Activated gamma-delta T cell treated with Interleukin-2 at 50 U/mL for 16 hours (primary cell): ENCODE measurements at places on chromosomes 2 and 18.

DNA sequence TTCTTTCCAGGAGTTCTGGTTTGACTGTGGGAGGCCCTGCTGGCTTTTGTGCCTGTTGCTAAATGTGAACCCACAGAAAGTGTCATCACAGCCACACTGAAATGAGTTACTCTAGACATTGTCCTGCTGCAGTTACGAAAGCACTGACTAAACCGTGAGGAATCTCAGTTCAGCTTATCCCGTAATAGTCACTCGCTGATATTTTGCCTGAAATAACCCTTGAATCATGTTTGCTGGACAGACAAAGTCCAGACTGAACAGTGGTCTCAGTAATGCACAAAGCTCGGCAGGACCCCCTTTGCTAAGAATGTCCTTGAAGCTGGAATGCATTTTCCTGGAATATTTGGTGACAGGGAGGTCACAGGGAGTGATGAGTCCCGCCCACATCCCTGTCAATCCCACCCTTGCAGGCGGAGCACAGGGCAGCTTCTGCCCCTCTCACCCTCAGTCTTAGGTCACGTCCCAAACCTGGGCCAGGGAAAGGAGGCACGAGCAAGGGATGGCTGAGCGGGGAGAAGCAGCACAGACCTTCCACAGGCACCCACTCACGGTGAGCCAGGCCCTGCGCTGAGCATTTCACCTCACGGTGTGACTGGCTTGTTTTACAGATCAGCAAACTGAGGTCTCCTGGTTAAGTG is 53.4 kb downstream of the ADI1 start:
- DNase-seq = no peak

GRCh38 chr2:9693196-9693491 is 62.3 kb upstream of the YWHAQ start:
- no peak for DNase-seq

DNA sequence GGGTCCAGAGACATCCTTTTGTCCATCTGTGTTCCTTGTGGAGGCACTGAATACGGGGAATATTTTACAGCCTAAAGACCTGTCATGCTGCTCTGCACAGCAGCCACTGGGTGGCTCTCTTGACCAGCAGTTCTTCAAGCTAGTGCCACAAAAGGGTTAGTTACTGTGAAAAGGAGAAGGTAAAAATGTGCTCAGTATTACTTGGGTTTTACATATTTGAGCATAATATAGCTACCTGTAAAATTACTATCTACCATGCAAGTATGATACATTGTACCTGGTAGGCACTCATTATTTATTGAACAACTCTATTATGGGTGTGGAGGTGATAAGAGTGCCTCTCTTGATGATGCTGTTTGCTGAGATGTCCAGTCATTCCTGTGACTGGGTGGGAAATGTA is 23.6 kb downstream of the FZD5 start:
- DNase-seq = peak; percentile 22

GRCh38 chr18:79495591-79496071 is 99.9 kb downstream of the NFATC1 start:
- no peak for DNase-seq

GRCh38 chr18:35508746-35509338 is 11.1 kb upstream of the INO80C start:
- DNase-seq = no peak

GRCh38 chr2:7256377-7256776 is 339.2 kb downstream of the RNF144A start:
- DNase-seq = no peak

GRCh38 chr18:35045121-35045520 is 3.9 kb downstream of the MAPRE2 start:
- no peak for DNase-seq

DNA sequence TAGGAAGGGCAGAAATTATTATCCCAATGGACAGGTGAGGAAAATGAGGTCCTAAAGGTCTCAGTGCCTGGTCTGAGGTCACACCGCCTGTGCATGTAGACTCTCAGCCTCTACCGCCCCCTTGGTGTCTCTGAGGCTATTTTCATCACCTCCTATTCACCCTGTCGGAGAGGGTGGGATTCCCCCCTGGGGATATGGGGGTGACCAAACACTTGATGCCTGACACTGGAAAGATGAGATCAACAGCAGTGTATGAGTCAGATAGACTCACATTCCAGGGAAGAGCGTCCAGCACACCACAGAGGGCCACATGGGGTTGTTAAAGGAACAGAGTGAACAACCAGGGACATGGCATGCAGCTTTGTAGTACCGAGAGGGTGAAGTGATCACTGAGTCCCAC is 199.7 kb downstream of the SMAD2 start:
- DNase-seq = no peak

DNA sequence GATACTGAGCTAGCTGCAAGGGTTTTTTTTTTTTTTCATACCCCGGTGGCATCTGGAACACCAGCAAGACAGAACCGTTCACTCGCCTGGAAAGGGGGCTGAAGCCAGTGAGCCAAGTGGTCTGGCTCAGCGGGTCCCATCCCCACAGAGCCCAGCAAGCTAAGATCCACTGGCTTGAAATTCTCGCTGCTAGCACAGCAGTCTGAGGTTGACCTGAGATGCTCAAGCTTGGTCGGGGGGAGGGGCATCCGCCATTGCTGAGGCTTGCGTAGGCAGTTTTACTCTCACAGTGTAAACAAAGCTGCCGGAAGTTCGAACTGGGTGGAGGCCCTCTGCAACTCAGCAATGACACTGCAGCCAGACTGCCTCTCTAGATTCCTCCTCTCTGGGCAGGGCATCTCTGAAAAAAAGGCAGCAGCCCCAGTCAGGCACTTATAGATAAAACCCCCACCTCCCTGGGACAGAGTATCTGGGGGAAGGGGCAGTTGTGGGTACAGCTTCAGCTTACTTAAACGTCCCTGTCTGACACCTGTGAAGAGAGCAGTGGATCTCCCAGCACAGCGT is 5.1 kb upstream of the MIB1 start:
- DNase-seq = no peak

- DNase-seq = no peak
Observed at GRCh38 chr18:27214831-27215230, 29.7 kb upstream of the CHST9 start.

- DNase-seq = peak; percentile 10
Observed at GRCh38 chr18:70621710-70622109, 332.9 kb downstream of the SOCS6 start.

DNA sequence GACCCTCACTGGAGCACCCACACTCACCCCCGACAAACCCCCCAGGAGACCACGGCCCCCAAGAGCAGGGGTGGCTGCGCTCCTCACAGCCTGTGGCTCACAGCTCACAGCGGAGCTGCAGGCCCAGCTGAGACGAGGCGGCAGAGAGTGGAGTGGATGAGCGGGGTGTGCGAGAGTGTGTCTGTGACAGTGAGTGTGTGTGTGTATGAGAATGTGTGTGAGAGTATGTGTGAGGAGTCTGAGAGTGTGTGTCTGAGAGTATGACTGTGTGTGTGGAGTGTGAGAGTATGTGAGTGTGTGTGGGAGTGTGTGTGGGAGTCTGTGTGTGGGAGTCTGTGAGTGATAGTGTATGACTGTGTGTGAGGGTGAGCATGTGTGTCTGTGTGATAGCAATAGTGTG is 55.3 kb upstream of the ID2 start:
- no peak for DNase-seq

- peak; percentile 42 for DNase-seq
Observed at GRCh38 chr18:77899972-77900754, 650.5 kb downstream of the GALR1 start.

DNA sequence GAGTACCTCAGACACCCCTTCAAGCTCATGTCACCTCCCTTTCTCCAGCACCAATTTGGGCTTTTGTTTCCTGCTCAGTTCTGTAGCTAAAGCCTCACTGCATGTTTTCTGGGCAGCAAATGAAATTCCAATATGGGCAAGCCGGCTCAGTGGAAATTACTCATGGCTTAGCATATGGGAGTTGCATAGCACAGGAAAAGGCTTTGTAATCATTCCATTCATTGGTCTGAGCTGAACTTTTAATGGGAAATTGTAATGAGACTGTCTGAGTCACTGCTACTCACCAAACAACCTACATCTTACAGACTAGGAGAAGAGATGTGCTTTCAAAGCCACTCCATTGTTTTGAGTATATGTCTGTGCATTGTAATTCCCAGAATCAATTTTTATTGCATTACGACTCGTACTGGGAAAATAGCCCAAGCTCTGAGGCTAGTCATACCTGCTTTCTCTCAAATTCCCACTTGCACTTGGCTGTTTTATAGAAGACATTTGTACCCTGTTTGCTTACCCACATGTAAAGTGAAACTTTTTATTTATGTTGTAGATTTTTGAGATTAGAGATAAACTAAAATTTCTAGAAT is 139.5 kb upstream of the LRATD1 start:
- DNase-seq = no peak

DNA sequence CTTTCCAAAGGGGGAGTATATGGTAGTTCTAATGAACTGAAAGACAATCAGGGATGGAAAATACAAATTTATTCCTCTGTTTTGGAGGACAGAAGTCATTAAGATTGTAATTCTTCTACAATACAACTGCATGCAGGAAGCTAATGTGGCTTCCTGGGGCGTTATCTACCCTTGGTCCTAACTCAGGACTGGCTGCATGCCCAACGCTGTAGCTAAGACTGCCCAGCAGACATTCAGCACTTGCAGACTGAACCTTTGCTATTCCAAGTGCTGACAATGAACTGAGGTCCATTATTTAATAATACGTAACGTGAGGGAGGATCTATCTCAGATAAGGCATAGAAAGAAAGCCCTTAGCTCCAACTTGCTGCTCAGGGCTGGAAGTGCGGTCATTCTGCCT is 53.2 kb downstream of the ZAP70 start:
- DNase-seq = no peak

GRCh38 chr2:229431327-229431954 is 160.4 kb upstream of the PID1 start:
- no peak for DNase-seq

- no peak for DNase-seq
Observed at GRCh38 chr2:222159221-222159620, 139.6 kb downstream of the PAX3 start.

DNA sequence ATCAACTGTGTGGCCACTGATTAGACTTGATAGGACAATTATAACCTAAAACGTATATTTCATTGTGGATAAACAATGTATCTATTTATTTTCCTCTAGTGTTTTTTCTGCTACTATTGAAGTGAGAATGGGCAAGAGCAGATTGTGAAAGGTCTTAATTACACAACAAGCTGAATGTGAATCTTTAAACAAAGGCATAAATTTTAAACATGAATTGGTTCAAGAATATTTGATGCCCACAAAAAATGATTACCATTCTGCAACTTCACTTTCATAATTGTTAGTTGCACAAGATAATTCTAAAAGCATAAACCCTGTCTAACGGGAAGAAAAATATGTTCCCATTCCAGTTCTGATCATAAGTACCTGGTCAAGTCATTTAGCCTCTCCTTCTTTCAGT is 285.6 kb downstream of the GULP1 start:
- DNase-seq = no peak

DNA sequence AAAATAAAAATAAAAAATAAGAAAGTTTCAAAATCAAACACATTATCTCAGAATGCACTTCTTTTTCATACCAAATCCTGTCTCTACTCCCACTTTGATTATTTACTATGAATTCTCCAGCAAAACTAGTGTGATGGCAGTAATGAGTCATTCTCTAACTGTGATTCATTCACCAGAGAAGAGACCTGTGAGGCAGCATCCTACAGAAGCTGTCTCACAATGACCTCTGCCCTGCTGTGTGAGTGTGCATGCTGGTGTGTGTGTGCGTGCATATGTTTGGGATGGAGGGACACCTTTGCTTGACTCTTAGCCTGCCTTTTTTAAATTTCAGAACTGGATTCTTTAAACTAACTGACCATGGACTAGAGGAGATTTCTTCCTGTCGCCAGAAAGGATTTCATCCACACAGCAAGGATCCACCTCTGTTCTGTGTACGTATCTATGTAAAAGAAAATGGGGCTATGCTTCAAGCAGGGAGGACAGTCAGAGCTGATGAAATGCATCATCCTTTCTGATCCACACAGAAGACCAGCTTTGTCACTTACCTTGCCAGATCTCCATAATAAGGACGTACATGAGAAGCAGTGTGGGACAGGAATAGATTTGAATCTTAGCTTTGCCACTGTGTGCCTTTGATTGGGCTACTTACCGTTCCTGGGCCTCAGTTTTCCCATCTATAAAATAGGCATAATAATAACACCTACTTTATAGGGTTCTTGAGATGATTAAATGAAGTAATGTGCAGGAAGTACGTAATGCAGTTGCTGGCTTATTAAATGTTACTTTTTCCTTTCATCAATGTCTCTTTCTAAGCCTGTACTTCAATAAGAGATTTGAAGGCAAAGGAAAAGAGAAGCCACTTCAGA is 31.2 kb downstream of the STAMBP start:
- DNase-seq = no peak

DNA sequence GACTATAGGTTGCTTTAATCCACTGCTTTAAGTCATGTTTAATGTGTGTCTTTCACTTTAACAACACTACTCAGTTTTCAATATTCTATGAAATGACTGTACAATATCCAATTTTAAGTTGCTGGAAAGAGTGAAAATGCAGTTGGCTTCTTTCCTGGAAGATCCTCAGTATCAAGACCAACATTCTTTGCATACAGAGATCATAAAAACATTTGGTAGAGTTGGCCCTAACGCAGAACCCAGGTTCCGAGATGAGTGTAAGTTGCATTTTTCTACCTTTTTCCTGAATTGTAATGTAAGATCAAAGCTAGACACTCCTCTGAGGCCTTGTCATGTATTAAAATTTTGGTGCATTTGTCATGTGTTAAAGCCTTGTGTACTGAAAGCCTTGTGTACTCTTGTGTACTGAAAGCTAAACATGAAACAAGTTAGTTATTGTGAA is 42.9 kb upstream of the TNFRSF11A start:
- no peak for DNase-seq

DNA sequence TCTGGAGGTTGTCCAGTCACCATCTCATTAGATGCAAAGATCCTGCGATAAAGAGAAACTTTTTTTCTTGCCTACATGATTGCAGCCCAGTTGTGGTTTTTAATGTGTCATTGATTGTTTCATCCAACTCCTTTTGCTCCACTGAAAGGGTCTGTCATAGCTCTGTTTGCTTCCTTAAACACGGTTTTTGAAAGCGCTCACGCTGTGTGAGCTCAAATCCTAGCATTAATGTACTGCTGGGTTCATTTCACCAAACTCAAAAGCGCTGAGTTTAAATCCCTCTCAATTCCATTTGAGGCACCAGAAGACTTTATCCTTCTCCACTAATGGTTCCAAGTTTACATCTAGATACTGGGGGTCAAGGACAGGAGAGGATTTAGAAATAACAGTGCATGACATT is 53.6 kb downstream of the CDK15 start:
- DNase-seq = no peak

- DNase-seq = no peak
Observed at GRCh38 chr2:16223841-16224177, 283.5 kb downstream of the MYCN start.

DNA sequence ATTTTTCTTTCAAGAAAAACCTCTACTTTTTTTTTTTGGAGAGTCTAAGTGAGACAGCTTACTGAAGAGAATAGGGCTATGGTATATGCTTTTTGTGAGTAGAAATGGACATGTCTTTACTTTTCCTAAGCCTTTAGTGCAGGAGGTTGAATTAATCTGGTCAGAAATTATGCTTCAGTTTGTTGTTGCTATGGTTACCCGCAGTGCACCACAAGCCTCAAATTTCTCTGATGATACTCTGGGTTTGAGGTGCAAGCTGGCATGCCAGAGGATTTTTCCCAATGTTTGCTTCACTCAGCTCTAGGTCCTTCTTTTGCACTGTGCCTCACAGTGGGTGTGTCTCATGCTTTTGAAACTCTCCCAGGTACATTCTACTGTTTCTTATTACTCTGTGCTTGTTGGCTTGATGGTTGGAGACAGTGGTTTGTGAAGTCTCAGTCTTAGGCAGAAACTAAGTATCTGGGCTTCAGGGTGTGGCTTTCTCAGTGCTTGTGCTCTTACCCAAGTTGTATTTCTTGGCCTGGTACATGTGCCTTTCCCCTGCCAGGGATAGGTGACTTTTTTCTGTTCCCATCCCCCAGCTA is 278.3 kb downstream of the RBM43 start:
- no peak for DNase-seq
